ENCODE measurements at places on chromosomes 13 and 19.

DNA sequence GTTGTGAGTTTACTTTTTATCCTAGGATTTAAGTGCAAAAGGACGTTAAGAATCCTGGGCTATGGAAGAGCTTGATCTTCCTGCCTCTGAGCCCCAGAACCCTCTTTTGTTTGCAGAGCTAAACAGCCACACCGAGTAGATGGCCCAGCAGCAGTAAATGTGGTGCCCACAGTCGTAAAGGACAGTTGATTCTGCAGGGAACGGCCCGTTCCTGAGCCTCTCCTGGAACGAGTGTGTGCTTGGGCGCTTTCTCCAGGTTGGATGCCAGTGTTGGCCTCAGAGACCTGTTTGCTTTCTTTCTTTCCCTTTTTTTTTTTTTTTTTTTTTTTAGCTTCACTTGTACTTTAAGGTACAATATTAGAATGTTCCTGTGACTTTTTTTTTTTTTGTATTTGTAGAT, 41.7 kb downstream of the SPATA13 start:
- no peak for DNase-seq

DNA sequence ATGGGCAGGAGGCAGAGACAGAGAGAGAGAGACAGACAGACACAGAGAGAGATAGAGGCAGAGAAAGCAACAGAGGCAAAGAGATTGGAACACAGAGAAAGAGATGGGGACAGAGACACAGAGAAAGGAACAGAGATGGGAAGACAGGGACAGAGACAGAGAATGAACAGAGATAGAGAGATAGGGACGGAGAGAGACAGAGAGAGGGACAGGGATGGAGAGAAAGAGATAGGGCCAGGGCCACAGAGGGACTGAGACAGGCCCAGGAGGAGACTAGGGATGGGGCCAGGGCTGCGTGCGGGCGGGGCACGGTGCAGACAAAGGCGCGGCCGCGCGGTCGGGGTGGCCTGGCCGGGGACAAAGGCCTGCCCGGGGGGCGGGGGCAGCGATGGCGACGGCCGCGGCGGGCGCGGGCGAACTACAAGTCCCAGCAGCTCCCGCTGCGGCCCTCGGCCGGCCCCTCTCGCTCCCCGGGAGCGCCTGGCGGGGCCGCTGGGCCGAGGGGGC, at the start of gene ZNF358:
Gene ZNF358 (plus strand): TSS at position 459 of the 507 bp plus-strand sequence. CDS start 3,140 bp downstream, outside the sequence.
- DNase-seq, result peak; percentile 37

DNA sequence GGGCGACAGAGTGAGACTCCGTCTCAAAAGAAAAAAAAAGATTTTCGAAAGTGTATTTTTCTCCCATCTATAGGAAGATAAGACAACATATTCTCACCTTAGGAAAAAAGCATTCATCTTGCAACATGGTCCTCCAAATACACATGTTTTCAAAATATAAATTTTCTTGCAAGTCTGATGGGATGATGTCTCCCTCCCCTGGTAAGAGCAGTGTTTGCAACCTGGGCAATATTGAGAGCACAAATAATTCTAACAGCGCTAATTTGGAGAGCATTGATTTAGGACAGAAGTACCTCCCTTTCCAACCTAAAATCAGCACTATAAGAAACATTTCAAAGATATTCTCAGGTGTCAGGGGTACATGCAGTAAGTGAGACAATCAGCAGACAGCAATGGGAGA, 61.0 kb upstream of the SHISA2 start:
- DNase-seq, result no peak

DNA sequence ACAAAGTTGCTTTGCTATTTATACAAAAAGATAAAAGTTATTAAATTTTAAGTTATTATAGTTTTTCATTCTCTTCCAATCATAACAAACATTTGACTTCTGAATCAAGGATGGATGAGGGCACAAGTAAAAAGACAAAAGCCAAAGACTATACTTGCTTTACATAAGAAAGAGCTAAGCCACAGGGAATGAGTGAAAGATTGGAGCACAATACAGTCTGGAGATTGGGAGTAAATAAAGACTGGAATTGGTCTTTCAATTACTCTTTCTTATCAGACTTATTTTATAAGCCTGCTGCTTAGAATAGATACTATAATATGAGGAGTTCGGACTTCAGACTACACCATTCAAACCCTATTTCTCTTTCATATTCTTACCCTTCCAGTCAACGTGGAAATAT, 1874.1 kb upstream of the PRR20A start:
- no peak for DNase-seq

DNA sequence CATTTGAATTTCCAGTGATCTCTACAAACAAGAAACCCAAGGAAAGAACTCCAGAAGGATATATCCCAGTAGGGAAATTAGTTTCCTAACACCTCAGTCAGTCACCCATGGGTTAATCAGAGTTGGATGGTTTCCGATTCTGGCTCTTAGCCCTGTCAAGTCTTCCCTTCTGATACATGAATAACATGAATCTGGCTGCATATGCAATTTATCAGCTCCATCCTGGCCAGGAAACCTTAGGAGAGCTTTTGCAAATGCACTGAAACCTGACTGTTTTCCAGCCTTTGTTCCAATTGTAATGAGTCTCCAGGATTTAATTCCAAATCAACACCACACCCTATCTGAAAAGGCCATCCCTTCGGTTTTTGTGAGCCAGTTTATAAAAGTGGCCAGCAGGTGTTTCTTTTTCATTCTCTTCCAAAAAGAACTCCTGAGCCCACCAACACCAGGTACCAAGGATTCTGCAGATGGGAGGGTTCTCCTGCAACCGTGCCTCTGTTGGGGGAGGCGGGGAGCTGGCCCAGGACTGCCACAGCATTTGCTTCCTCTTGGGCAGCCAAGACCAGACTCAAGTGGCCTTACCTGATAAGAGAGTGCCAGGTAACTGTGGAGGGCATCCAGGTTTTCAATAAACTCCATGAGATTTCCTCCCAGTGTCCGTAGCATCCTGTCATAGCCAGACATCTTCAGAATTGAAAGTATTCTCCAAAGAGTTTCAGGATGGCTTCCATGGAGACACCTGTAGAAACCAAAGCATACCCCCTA, 77.5 kb downstream of the C13orf42 start:
- no peak for DNase-seq
